Activated CD8-positive, alpha-beta memory T cell treated with anti-CD3 and anti-CD28 coated beads for 1 hour (primary cell): ENCODE measurements at places on chromosomes 2 and 18.

GRCh38 chr2:165067643-165068486, 112.5 kb upstream of the SLC38A11 start:
- no peak for DNase-seq

GRCh38 chr2:24418166-24418841, 58.0 kb upstream of the ITSN2 start:
- no peak for DNase-seq

DNA sequence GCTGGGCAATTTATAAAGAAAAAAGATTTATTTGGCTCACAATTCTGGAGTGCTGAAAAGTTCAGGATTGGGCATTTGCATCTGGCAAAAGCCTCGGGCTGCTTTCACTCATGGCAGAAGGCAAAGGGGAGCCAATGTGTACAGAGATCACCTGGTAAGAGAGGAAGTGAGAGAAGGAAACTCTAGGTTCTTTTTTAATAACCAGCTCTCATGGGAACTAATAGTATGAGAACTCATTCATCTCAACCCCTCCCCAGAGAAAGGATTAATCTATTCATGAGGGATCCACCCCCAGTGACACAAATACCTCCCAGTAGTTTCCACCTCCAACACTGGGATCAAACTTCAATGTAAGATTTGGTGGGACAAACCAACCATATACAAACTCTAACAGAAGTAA, 129.0 kb downstream of the EVA1A start:
- no peak for DNase-seq

DNA sequence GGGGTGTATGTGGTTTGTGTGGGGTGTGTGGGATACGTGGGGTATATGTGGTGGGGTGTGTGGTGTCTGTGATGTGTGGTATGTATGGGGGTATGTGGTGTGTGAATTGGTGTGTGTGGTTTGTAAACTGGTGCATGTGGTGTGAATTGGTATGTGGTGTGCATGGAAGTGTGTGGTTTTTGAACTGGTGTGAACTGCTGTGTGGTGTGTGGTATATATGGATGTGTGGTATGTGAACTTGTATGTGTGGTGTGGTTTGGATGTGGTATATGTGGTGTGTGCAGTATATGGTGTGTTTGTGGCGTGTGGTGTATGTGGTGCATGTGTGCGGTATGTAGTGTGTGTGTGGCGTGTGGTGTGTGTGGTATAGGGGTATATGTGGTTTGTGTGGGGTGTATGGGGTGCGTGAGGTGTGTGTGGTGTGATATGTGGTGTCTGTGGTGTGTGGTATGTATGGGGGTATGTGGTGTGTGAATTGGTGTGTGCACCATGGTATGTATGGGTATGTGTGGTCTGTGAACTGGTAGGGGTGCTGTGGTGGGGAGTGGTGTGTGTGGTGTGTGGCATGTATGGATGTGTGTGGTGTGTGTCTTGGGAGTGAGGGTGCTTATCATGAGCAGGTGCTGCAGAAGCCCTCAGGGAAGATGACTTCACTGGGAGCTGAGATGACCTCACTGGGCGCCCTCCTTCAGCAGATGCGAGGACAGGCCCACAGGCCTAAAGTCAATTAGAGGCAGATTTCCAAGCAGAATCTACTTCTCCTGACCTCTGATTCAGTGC, 209.6 kb upstream of the TNP1 start:
- DNase-seq = no peak

GRCh38 chr2:40448476-40449079, 3.3 kb downstream of the SLC8A1 start:
- no peak for DNase-seq
